Prostate gland (tissue), 2 donors: ENCODE measurements at places on chromosomes 11 and 22.

DNA sequence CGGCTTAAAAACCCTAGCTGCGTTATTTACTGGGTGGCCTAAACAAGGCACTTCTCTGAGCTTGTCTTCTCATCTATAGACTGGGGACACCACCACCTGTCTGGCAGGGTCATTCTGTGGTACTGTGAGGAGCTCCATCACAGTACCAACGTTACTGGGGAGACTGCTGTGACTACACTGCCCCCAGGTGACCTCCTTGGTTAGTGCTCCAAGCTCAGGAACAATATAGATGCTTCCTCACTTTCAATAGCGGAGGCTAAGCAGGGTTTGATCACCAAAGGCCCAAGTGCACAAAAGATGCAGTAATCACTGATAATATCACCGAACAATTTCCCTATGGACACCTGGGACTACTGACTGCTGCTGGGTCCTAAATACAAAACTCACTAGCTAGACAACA is 18.8 kb downstream of the PRPF19 start:
- peak; percentile 38 for DNase-seq

DNA sequence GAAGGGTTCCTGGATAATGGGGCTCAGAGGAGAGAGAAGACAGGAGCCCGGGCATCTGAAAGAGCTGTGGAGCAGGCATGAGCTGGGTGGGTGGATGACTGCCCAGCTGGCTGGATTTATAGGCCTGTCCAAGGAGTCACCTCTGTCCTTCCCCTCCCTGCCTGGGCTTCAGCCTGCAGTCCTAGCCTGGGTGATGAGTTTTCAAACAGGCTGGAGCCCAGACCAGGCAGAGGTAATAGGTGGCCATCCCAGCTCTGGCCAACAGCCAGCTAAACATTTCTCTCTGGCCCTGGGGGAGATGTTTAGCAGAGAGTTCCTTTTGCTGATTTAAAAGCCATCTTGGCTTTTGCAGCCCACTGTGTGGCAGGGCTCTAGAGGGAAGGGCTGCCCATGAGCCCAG is 5.4 kb downstream of the C11orf96 start:
- DNase-seq = no peak

GRCh38 chr11:27599217-27599616 is 92.6 kb upstream of the LIN7C start:
- no peak for DNase-seq

DNA sequence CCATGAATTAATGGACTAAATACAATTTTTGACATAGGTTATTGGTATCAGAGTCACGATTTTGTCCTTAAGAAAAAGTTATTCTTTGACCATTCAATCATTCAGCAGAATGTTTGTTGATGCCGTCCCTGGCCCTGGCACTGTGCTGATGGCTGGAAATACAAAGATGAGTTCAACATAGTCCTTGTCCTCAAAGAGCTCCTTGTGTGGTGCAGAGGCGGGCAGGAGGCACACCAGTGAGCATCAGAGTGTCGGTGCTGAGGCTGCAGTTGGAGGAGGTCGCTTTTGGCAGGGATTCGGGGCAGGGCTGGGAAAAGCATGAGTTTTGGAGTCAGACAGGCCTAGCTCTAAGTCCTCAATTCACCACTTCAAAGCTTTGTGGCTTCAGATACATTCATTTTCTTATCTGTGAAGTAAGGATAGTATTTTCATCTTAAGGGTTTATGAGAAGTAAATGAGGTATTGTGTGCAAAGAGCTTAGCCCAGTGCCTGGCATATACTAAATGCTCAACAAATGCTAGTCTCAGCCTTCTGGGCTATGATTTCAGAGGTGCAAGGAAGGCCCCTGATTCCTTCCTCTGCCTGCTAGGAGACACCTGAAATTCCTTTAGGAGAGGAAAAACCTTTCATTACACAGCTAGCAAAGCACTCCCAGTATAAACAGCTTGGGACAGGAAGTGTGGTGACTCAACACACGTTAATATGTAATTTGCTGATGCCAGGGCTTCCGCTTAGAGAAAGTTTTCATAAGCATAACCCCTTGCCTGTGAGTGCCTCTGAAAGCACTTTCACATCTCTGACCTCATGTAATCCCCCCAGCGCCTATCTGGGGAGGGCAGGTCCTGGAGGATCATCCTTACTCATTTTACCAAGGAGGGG is 113.8 kb downstream of the NECTIN1 start:
- peak; percentile 30 for DNase-seq
